ENCODE measurements at places on chromosomes 1 and 21.

- no peak for DNase-seq
Measured at GRCh38 chr1:203631946-203632345, 5.3 kb downstream of the ATP2B4 start.

DNA sequence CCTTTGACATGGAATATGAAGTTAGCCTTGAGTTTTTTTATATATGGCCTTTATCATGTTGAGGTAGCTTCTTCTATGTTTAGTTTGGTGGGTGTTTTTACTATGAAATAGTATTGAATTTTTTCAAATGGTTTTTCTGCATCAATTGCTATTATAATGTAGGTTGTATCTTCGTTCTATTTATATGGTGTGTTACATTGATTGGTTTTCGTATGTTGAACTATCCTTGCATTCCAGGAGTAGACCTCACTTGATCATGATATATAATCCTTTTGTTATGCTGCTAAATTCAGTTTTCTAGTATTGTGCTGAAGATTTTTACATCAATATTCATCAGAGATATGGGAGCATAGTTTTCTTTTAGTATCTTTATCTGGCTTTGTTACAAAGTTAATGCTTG, 55.8 kb downstream of the C1orf198 start:
- DNase-seq: no peak

GRCh38 chr1:7583291-7584096, 187.6 kb upstream of the VAMP3 start:
- no peak for DNase-seq

DNA sequence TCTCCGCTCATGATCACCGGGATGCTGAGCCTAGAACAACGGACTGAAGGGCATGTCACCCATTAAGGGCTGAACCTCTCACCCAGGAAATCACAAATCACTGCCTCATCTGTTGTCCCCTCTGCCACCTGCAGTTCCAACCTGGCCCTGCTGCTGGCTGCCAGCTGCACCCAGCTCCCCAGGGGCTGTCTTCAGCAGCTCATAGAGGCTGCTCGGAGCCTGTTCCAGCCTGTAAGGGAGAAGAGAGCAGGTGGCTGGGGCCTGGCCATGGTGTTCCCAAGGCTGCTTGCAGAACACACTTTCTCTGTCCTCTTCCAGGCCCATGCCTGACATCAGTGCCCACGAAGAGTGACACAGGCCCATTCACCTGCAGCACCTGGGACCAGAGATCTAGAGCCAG, 44.5 kb upstream of the DISP3 start:
- DNase-seq: no peak

DNA sequence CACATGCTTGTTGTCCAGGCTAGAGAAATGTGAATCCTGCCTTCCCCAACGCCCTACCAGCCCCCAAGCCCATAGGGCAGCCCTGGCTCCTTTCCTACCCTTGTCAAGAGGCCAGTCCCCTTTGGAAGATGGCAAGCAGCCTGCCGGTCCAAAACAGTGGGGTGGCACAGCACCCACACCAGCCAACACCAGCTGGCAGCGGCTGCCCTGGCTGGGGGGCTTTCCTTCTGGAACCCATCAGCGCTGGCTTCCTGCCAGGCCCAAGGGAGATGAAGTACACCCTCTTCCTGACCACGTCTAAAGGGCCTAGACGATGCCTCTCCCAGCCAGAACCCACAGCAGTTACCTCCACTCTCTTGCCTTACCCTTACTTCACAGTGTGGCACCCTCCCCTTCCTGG, 24.2 kb downstream of the KCNN3 start:
- DNase-seq: no peak

DNA sequence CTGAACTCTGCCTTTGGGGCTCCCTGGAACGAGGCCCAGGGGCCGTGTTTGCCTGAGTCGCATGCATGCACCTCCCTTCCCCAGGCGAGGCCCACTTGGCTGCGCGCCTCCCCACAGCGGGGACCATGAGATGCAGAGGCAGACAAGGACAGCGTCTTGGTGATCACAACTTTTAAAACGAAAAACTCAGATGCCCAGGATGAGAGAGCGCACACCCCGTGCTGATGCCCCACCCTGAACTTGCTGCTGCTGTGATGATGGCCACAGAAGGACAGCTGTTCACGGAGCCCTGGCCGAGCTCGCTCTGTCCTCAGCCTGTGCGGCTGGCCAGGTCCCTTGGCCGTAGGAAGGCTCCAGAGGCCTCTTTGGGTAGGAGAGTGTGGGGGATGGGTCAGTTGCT, 11.4 kb upstream of the PRMT2 start:
- DNase-seq: no peak

DNA sequence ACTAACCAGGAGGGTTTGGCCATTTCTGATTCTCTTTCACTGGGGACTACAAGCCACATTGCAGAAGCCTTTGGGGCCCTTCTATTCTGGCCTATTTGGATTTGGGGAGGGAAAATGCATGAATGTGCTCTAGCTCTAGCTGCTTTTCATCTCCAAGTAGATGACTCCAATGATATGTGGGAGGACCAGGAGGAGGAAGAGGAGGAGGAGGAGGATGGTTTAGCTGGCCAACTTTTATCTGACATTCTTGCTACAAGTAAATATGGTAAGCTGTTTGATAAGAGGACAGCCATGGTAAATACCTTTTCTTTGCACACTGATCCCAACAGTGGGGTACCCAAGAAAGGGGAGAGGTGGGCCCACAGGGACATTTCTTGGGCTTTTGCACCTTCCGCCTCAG, 14.0 kb upstream of the SHISA4 start:
- no peak for DNase-seq

DNA sequence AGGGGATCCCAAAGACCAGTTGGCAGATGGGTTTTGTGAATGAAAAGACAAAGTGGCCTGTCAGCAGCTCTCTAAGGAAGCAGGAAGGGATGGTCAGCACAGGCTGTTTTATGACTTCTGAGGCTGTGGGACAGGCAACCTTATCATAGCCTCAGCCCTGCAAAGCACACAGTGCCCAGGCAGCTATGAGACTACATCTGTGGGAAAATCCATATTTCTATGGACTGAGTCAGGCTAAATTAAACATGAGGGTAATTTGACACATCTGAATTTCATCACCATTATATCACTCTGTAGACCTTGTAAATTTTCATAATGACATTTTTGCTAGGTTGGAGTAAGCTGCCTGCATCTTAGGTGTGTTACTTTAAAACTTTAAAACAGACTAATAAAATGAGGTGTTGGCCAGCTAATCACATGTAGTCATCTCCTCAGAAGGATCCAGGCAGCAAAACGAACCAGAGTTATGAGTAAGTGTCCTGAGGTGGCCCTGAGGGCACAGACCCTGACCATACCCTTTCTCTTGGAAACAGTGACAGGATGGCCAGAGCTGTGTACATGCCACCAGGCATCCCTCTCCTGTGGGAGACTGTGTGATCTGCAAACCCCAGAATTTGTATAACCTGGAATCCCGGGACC, 14.6 kb downstream of the NGF start:
- DNase-seq: no peak

DNA sequence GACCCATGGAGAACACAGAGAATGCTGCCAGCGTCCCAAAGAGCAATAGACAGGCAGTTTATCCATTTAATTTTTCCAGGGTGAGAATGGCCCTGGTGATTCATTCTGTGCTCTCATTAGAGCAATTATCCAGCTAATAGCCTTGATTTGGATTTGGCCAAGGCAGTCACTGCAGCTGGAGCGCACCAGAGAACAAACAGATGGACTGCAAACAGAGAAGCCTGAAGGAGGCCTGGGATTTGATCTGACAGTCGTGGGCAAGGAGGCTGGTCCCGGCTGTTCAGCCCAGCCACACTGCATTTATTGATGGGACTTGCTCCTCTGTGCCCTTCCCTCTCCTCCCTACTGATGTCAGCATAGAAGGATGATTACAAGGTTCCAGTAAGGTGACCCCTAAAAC, 353.9 kb upstream of the C1orf174 start:
- DNase-seq: no peak

DNA sequence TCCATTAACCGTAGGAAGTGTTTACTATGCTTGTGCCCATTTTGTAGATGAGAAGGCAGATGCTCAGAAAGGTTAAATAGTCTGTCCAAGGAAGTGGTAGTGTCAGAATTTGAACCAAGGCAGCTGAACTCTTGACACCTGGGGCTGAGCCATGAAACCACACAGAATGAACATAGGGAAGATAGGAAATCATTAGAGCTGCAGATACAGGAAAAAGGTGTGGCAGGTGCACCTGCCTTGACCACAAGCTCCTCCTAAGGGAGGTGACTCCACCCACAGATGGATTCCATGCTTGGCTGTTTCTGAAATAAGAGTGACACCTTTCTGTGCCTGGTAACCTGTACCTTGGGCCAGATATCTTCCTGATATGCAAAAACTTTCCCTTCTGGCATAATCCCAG, 69.9 kb upstream of the IGSF21 start:
- DNase-seq: no peak

DNA sequence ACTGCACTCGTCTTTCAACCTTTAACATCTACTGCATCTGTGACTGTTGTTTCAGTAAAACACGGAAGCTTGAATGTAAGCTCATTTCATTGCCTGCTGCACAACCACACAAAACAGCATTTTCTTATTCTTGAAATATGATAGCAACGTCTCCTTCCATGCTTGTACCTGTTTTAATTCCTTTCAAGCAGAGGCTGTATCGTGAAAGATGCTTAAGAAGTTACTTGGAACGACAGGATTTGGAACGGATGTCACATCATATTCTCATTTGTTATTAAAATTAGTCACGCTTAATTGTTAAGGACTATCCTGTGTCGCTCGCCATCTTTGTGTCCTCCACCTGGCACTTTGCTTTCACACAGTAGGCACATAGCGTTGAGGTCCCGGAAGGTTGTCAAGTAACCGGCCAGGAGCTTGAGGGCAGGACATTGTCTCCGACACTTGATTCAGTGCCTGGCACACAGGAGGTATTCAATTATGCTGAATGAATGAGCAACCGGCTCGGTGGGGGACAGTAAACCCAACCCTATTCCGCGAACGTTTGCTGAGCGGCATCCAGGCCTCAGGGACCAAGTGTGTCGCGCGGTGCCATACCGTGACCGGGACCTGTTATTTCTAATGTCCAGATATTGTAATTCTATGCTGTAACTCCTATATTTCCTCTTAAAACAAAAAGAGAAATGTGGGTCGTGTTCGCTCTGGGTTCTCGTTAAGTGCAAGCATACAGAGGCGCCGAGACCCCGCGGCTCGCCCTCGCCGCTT, 499 bp upstream of the SH3GLB1 start:
- DNase-seq: peak; percentile 57

DNA sequence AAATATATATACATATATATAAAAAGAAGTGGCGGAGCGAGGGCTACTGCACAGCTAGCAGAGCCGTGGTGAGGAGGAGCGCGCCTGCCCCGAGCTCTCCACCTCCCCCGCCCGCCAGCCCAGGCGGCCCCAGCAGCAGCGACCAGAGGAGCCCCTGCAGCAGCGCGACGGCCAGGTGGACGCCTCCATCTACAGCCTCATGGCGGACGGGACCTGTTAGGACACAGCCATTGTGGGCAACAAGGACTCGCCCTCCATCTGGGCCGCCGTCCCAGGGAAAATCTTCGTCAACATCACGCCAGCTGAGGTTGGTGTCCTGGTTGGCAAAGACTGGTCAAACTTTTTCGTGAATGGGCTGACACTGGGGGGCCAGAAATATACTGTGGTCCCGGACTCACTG, 41.9 kb upstream of the REG4 start:
- no peak for DNase-seq

- DNase-seq: no peak
Measured at GRCh38 chr21:35164380-35164779, 115.3 kb upstream of the RUNX1 start.

GRCh38 chr1:213600879-213601278, 386.9 kb upstream of the PROX1 start:
- DNase-seq: no peak

DNA sequence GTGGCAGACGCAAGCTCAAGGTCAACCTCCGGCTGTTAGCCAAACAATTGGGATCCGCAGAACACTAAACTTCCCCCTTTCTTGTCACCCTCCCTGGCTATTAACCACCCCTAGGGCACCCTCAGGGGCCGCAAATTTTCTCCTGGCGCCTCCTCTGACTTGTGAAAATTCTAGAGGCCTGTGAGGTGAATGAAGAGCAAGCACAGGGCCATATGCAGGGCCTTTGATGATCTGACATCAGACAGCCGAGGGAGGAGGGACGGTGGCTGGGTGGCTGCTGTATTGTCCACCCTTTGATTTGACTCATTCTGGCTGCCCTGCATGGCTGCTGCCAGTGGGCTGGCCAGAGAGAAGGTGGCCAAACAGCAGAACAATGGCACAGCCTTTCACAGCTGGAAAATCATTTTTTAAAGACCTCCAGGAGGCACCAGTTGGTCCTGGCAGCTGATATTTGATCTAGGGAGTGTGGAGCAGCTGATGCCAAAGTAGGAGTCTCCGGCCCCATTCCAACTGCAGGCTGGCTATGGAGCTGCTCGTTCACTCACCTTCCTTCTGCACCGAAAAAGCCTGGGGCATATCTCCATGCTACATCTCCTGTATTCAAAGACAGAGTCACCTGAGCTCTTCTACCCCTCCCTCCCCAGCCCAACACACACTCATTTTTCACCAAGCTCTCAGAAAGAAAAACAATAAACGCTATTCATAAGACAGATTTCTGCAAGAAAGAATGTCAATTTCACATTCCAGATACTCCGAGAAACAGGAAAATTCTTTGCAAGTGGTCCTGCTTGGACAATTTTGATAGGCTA, 44.9 kb upstream of the BARHL2 start:
- peak; percentile 39 for DNase-seq

DNA sequence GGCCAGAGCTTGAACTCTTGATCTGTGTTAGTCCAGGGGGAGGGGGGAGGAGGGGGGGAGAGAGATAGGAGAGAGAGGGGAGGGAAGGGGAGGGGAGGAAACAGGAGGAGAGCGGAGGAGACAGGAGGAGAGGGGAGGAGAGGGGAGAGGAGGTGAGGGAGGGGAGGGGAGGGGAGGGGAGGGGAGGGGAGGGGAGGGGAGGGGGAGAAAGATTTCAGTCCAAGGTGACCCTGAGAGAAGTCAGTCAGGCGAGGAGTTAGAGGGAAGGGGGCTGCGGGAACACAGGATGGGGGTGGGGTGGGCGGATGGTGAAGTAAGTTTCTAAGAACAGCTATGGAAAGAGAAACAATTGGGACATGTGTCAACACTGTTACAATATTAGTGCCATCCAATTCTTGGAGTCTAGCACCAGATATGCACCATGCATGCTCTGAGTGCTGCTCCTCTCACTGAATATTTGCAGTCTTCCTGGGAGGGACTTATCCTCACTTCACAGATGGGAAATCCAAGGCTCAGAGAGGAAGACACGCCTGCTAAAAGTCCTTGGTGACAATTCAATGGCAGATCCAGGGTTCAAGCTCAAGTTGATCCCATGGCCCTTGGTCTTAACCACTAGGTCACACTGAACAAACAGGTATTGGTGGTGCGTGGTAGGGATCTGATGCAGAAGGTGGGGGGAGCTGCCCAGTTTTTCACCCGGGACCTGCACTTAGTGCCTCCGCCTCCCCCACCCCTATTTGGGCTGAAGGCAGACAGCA, 42.5 kb upstream of the ECE1 start:
- DNase-seq: no peak
